ENCODE measurements at places on chromosomes 5 and 9.

DNA sequence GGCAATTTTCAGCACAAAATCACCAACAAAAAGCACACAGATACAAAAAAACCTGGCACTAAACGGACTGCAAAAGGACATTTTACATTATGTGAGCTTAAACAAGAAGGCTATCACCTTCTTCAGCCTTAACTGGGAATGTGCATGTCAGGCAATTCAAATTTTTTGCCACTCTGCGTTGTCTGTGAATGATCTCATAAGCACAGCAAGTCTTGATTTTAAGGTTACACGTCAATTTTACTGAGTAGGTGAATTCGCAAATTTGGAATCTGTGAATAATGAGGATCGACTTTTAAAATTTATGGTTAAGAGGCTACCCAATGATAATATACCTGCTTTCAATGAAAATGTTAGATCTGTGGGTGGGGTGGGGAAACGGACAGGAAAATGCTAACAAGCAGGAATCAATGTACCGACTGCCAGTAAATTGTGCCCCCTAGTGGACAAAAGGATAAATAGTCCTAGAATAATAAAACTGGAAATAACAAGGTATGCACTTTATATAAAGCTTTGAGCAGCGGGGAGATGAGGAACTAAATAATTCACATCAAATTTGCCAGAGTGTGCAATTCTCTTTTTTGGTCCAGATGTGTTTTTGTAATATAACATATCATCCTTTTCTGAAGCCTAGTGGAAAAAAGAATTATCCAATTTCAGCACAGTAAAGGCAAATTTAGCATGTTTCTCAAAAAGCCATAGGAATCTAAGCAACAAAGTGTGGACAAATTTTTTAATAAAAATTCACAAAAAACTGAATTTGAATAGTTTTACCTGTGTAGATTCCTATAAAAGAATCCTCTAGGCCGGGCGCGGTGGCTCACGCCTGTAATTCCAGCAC lies 20.5 kb downstream of the EQTN start:
- peak; percentile 50 for DNase-seq

DNA sequence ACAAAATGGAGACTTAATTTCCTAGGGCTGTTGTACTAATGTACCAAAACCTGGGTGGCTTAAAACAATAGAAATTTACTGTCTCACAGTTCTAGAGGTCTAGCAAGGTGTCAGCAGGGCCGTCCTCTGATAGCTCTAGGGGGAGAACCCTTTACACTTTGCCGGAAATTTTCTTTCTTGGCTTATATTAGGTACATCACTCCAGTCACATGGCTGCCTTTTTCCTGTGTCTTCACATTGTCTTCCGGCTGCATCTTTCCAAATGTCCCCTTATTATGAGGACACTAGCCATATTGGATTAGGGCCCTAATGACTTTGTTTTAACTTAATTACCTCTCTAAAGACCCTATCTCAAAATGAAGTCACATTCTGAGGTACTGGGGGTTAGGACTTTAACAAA lies 5.8 kb downstream of the UHRF2 start:
- DNase-seq = no peak

- DNase-seq = peak; percentile 56
Measured at GRCh38 chr9:92278110-92278509, 15.4 kb downstream of the IARS1 start.

DNA sequence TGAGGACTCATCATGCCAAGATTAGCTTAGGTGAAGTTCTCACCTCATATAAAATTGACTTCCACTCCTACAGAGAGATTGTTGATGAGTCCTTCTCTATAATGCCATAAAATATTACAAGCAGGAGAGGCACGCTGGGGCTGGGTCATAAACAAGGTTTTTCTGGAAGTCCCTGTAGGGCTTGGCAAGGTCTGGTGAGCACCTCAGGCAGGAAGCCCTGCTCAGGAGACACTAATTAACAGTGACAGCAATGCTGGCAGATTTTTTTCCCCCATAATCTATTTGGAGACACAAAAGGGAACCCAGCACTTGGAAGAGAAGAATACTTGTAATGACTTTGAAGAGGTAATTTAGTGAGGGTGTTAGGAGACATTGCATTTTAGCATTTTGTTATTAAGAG lies 118.7 kb downstream of the DIRAS2 start:
- no peak for DNase-seq

DNA sequence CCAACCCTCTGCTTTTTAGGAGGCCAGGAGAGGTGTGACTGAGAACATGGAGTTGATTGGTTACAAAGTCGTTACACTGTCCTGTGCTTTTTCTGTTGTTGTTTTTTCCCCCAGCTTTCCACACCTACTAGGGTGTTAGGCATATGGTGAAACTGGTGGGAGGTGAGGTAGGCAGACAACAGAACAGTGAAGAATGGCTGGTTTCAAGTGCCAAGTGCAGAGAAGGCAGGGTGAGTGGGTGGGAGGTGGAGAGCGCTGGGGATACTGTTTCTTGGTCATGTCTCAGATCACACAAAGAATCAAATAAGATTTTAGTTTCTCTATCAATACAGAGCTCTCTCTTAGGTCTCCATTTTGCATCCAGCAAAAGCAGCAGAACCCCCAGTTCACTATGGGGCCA lies 2.2 kb upstream of the SPTAN1 start:
- no peak for DNase-seq

DNA sequence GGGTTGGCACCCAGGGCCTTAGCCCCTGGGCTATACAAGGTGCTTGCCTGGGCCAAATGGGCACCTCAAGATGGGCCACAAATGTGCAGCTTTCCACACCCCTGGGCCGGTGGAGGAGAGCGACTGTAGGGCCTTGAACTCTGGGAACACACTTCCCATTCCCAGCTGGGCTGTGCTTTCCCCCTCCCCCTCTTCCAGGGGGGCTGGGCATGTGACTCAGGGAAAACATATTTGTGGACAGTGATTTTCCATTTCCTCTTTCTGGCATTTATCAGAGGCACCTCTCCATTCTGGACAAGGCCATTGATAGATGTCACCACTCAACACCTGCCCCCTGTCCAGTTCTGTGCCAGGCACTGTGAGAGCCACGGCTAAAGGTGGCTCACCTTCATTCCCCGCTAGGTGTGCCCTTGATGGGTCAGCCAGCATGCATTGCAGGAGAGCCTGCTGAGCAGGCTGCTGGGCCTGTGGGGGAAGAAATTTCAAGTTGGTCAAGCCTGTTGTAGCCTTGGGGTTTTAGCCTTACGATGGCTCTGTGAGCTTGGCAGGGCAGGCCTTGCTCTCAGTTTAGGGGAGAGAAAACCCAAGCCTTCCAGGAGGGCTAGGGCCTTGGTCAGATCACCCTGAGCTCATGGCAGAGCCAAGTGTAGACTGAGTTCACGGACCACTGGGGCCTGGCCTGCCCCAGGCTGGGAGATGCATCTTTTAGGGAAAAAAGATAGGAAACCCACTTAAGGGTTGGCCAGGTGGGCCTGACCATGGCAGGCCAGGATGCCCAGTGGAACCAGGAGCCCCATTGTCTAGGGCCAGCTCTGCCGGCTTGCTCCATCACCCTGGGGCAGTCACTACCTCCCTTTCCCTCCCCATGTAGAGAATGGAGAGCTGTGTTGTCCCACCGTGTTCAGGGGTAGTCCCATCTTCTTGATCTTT lies 113.9 kb downstream of the DAB2IP start:
- DNase-seq = peak; percentile 71

DNA sequence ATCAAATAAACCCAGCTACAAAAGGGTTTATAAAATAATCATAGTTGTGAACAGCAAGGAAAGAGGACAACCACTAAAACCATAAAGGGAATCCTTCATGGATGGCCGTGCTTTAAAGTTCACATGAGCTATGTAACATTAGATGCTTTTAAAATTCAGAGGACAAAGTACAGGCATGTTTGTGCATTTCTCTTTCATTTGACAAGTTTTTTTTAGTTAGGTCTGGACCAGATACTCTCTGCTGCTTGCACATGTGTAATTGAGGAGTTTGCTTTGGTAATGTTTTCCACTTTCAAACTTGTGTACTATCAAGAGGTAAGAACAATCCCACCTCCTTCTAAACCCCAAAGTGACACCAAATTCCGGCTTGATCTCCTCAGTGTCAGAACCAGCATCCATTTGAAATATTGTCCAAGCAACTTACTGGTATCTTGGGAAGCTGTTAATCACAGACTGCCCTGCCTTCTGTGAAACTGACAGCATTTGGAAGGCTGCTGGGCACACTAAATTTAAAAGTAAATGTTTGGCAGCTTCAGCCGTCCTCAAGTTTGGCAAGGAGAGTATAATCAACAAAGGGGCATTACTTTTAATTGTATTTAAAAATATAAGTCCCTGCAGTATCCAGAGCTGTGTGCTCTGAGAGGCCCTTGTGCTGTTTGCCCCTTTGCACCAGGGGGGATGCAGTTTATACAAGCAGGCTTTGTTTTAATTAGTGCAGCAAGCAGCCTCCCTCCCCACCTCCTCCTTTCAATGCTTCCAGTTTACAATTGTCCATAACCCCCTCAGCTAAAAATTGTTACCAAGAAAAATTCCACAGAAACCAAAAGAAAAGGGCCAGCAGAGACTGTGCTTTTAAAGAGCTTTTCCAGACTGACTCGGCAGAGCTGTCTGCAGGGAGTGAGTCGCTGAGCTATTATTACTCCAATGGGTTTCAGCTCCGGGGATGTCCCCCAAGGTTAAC lies 328.3 kb upstream of the MPDZ start:
- no peak for DNase-seq

GRCh38 chr5:149500922-149501582 lies 50.2 kb downstream of the CSNK1A1 start:
- peak; percentile 55 for DNase-seq

DNA sequence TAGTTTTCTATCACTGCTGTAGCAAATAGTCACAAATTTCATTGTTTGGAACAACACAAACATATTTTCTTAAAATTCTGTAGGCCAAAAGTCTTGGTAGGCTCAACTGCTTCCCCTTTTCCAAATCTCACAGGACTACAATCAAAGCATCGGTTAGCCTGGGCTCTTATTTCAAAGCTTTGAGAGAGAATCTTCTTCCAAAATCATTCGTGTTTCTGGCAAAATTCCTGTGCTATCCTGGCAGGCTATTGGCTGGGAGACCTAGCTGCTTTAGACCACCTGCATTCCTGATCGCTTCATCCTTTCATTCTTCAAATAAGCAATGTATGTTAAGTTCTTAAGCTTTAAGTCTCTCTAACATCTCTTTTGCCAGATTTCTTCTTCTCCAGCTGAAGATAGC lies 629.8 kb upstream of the CDH18 start:
- no peak for DNase-seq

DNA sequence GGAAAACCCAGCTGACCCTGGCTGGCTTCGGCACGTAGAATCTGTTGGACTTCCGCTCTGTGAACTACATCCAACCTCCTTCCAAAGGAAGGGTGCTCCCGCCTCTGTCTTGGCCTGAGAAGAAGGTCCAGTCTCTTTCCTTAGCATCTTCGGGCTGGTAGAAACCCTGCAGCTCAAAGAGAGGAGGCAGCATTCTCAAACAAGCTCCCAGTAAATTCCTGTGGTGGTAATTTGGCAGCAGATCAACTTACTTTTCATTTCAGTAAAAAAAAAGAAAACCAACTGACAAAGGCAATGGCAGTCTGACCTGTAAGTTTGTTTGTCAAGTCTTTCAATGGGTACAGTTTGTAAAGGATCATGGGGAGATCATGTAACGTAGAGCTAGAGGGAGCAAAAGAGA lies 176.7 kb downstream of the MED10 start:
- DNase-seq = no peak

DNA sequence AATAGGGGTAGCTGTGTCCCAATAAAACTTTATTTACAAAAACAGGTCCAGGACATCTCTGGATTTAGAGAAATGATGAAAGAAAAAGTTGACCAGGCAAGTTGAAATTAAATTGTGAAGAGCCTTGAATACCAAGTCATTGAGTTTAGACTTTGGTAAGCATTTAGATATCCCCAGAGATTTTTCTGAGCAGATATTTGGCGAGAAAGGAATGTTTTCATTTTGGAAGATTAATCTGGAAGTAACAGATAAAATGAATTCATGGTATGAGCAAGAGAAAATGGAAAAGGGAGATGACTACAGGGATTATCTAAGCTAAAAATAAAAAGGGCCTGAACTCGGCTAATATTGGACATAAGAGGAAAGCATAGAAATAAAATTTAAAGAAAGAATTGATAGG lies 157.6 kb downstream of the ACTL7B start:
- DNase-seq = no peak

- DNase-seq = no peak
Measured at GRCh38 chr9:128374221-128374675, 3.1 kb downstream of the URM1 start.

DNA sequence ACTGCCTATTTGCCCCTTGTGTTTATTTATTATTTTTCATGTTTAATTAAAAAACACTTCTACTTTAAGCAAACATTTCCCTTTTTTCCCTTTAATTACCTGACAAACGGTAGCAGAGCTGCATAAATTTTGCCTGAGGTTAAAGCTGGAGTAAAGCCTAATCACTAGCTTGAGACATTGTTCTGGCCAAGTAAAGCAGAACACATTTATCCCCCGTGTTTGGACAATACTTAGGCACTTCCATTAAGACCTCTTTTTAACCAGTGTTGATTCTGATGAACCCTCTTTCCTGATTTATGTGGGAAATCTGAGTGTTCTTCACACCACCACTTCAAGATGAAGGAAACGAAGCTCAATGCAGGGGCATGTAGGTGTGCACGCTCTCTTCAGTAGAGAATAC lies 54.5 kb downstream of the BNC2 start:
- no peak for DNase-seq

DNA sequence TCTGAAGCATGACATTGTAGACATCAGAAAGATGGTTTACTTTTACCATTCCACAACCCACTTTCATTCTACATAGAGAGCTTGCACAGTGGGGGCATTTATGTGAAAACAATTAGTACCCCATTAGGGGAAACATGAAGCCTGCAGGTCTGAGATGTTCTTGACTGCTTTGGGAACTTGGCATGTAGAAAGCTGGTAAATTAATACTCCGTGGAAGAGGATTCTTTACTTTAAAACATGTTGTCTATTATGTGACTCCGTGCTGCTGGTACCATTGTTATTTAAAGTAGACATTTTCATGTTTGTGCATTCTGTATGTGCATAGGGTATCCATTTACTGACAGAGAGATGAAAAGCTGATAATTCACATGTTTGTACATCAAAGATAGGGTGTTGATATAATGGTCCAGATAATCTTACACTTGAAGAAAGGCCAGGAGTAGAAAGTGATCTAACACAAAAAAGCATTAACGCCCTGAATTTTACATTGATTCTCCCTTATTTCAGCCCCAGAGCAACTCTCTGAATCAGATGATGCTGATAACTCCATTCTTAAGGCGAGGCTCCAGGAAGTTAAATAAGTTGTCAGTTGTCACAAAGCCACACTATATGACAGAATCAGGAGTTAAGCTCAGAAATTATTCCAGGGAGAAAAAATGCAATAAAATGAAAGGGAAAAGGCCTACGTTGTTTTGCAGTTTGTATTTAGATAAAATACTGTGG lies 50.1 kb upstream of the CD180 start:
- no peak for DNase-seq

All from HCEC 1CT (cell line).